ENCODE measurements at places on chromosomes 7 and 10. TPM values are rescaled to one million over a fixed set of nuclear protein-coding genes. Genes with fewer than 3 reads are reported as not detected.

GRCh38 chr7:44244282-44244681 lies 43.5 kb downstream of the YKT6 start:
- DNase-seq, result no peak

- DNase-seq, result no peak
Measured at GRCh38 chr7:119630406-119630969, 642.5 kb upstream of the KCND2 start.

GRCh38 chr7:123522066-123522465 lies 12.3 kb downstream of the IQUB start:
- peak; percentile 29 for DNase-seq

- DNase-seq, result no peak
Measured at GRCh38 chr7:121301446-121302213, 27.2 kb upstream of the WNT16 start.

DNA sequence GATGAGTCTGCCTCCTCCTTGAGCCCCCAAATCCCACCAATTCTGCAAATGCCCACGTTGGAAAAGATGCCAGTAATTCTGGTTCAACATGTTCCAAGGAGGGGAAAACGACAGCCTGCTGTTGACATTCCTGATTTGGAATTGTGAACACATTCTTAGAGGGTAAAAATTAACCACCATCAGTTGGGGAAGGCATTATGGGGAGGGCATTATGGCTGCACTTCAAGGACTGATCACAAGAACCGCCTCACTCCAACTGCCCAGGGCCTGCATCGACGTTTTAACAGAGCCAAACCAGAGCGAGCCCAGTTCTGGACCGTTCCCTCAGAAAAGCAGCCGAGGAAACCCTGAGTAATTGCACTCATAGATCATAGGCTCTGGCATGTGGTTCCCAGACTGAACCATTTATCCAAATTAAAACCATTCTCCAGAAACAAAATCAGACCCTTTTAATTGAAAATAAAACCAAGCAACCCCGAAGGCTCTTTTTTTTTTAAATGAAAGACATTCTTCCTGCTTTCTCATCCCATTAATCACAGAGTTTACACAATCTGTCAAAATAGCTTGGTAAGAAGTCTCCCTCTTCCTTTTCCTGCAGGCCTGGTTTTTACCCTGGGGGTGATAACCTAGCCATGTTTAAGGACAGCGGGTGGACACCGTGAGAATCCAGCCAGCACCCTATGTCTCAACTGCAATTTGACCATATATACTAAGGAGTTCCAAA lies 8.0 kb downstream of the TNS3 start:
- no peak for DNase-seq

- DNase-seq, result no peak
Measured at GRCh38 chr10:95536017-95536416, 25.2 kb downstream of the SORBS1 start.

DNA sequence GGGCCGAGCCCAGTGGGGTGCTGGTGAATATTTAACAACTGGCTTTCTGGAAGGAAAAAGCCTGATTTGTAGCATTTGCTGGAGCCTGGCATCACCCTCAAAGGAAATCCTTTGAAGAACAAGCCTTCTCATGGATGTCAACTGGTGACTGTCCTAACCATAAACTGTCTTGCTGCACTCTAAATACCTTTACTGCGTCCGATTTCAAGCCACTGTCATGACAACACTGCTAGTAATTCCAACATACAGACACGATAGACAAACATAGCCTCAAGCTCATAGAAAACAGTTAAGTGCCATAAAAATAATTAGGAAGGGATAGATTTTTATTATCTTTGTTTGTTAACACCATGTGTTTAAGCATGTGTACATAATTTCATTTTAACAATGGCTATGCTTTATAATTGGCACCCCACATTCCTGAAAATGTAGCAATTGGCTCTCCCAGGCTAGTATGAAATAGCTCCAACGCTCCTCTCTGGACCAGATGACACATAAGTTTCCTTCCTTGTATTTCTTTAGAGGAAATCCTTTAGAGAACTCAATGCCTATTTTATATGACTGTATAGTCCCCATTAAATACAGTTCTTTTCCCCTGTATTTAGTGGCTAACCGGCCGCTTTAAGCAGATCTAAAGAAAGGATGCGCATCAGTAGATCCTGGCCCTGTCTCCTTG lies 273.4 kb downstream of the PRPF18 start:
- no peak for DNase-seq

- DNase-seq, result no peak
Measured at GRCh38 chr7:135445690-135446089, 64.2 kb downstream of the CNOT4 start.

DNA sequence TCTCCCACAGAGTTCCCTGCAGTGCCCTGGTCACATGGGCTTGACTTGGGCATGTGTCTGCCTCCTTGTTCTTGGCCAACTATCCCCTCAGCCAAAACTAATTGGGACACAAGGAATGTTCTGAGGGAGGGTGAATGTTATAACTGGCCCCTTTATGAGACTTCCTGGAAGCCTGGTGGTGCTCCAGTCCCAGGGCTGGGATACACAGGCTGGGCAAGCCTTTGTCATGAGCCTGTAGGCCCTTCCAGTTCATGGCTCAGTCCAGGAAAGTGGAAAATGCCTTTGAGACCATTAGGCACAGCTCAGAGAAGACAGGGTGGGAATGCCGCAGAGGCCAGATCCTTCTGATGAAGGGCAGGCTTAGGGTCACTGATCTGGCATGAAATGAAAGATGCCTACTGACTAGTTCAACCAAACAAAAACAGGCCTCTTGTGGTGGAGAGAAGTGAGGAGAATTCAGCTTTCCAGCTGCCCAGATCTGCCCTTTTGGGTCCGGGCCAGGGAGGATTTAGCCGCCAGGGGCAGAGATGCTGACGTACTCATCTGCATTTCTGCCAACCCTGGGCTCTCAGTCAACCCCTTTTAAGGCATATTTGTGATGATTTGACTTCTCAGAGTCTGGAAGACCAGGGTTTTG lies 961.5 kb downstream of the KCNMA1 start:
- no peak for DNase-seq

GRCh38 chr10:133040198-133040597 lies 47.5 kb upstream of the ADGRA1 start:
- DNase-seq, result no peak

- DNase-seq, result no peak
Measured at GRCh38 chr7:146492017-146492416, 375.4 kb downstream of the CNTNAP2 start.

- no peak for DNase-seq
Measured at GRCh38 chr10:44413416-44413815, 28.5 kb upstream of the CXCL12 start.

GRCh38 chr7:16609842-16610450 lies 35.6 kb downstream of the ANKMY2 start:
- DNase-seq, result no peak

Gene CPN1
- 3.1 TPM for polyA plus RNA-seq

Gene SYT15B
- polyA plus RNA-seq, result 2.1 TPM

Gene NXPH1
- polyA plus RNA-seq, result 0.15 TPM

Gene PLEKHS1
- 0.21 TPM for polyA plus RNA-seq

Data from right renal cortex interstitium (tissue), 3 donors.